ENCODE measurements at places on chromosomes 11 and 22.
A peak's percentile ranks its signal among the peaks of the same experiment; 100 is the strongest.

- no peak for DNase-seq
These were observed 10.6 kb downstream of the ACAT1 start for GRCh38 chr11:108131993-108132392.

DNA sequence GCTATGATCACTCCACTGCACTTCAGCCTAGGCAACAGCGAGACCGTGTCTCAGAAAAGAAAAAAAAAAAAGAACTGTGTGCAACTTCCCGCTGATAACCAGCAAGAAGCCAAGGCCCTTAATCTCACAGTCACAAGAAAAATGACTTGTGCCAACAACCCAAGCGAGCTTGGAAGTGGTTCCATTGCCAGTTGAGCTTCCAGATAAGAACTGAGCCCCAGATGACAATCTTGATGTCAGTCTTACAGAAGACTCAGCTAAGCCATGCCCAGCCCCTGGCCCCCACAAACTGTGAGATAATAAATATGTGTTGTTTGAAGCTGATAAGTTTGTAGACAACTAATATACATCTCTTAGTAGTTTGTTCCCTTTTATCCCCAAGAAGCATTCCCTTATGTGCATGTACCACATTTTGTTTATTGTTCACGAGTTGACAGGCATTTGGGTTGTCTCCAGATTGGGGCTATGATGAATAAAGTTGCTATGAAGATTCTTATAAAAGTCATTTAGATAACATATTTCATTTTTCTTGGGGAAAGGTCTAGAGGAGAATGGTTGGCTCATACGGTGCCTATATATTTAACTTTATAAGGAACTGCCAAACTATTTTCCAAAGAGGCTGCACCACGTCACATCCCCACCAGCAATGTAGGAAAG lies 85.9 kb downstream of the TIMP3 start:
- DNase-seq: no peak

DNA sequence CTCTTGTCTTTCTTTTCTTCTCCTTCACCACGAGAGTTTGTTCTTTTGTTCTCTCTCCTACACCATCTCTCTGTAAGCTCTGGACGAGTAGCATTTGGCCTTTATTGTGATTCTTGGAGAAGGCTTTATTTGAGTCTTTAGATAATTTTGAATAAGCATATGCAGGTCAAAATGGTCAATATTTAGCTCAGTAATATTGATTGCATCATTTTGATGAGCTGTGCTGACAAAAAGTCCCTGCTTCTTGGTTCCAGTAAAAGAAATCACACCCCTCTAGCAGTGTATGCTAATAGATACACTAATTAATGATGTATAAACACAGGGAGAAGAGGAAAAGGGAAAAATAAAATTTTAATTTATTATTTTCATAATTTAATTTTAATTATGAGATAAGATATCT lies 25.8 kb upstream of the MUC15 start:
- DNase-seq: no peak

DNA sequence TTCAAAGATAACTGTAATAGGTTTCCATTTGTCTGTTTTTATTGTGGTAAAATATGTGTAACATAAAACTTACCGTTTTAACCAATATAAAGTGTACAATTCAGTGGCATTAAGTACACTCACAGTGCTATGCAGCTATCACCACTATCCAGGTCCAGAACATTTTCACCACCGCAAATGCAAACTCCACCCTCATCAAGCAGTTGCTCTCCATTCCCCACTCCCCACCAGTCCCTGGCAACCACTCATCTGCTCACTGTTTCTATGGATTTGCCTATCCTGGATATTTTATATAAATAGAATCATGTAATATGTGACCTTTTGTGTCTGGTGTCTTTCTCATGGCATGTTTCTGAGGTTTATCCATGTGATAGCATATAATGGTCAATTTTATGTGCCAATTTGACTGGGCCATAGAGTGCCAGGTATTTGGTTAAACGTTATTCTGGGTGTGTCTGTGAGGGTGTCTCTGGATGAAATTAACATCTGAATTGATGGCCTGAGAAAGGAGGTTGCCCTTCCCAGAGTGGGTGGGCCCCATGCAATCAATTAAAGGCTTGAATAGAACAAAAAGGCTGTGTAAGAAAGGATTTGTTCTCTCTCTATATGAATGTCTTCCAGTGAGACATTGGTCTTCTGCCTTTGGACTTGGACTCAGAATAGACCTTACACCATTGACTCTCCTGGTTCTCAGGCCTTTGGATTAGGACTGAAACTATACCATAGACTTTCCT lies 17.2 kb upstream of the SMCO4 start:
- no peak for DNase-seq

DNA sequence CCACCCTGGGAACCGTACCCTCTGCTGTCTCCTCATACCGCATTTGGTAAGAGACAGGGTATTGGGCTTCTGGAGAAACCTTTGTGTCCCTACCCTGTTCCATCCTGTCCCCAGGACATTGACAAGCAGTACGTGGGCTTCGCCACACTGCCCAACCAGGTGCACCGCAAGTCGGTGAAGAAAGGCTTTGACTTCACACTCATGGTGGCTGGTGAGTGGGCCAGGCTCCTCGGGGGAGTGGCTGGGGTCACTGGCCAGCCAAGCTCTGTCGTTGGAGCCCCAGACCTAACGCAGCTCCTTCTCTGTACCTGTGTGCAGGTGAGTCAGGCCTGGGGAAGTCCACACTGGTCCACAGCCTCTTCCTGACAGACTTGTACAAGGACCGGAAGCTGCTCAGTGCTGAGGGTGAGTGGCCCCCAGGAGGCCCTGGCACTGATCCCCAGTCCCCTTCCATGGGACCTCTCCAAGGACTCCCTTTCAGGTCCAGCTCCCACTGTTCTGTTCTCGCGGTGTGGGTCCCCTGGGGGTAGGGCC lies 3.8 kb upstream of the GP1BB start:
- no peak for DNase-seq

DNA sequence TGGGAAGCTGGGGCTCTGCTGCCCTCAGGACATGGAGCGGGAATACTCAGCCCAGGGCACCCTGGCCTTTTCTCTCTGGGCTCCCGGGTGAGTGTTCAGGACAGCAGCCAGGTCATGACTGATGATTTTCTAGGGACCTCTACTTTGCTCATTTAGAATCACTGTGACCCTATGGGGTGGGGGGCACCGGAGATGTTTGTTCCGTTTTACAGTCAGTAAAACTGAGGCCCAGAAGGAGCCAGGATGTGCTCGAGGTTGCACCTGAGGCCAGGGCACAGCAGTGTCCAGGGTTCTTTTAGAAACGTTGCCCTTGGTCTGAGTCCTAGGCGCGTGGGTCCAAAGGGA lies 48.1 kb downstream of the SMIM38 start:
- DNase-seq: no peak

- peak; percentile 11 for DNase-seq
These were observed 43.7 kb downstream of the MICAL3 start for GRCh38 chr22:17980638-17981051.

- no peak for DNase-seq
These were observed 2.2 kb downstream of the RNF185 start for GRCh38 chr22:31162015-31162765.

GRCh38 chr22:21857481-21857914 lies 9.9 kb downstream of the MAPK1 start:
- DNase-seq: no peak

DNA sequence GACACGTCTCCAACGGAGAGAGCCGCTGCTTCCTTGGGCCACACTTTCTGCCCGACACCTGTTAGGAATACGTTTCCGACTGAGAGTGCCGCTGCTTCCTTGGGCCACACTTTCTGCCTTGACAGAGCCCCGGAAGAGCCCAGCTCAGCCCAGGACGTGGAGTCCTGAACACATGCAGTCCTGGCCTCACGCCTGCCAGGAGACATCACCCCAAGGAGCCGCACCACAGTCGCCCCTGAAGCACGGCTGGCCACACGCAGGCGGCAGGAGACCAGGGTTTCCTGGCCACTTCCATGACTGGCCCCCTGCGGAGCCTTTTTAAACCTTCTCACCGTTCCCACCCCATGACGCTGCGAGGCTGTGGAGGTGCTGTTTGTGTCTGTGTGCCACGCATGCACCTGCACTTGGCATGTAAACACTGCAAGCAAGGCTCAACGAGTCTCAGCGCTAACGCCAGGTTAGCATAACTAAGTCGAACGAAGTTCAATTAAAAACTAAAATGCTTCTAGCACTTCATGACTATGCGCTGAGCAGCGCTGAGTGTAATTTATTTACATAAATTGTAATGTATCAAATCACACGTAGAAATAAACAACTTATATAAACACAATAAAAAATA lies 8.8 kb downstream of the TOLLIP start:
- no peak for DNase-seq

DNA sequence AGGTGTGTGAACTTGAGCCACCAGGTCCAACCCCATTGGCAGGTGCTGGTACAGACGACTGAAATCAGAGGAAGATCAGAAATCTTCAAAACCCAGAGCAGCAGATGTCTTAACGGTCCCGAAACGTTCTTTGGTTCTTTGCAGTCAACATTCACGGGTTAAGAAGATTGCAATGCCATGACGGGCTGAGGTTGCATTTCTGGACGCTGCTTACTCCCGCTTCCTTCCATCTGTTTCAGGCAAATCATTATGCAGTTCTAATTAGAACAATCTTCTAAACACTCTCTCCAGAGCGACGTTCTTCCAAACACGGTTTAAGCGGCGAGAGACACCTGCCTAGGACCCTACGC lies 492 bp upstream of the LUZP2 start:
- no peak for DNase-seq

DNA sequence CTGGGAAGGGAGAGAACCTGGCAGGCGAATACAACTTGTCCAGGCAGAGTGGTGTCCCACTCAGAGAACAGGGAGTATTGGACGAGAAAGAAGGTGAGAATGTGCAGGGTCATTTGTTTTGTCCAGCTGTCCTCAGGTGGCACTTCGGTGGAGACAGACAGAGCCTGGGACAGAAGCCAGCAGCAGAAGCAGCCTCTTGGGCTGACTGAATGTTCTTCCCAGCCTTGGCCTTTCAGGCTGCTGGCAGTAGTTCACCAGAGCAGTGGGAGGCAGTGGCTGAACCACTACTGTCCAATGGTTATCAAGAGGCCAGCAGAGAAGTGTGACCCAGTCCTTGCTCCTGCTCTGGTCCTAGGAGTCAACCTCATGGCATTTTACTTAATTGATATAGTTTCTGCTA lies 331.1 kb upstream of the NARS2 start:
- no peak for DNase-seq

- DNase-seq: no peak
These were observed 85.2 kb upstream of the RTL6 start for GRCh38 chr22:44583061-44583760.

GRCh38 chr11:7138051-7138450 lies 49.3 kb downstream of the RBMXL2 start:
- no peak for DNase-seq

DNA sequence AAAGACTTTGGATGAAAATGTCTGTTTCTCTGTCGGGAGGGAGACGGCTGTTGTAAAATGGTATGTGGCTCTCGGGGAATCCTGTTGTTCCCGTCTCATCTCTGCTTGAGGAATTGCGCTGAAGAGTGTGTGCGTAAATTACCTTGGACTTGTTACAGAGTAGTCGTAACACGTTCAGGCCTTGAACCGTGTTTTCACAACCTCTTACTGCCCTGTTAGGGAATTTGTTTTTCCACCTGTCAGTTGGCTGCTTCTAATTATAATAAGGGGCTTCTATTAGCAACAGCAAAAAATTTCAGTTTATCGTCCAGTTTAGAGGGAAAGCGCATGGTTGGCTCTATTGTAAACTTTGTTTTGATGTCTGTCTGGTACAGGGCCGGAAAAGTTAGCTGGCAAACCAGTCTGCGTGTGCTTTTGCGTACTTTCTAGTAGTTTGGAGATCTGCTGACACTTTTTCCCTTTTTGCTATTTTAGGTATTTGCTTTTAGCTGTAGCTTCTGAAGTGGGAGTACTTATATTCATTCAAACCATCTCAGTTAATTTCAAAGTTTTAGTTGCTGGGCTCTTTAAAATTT lies 1.5 kb downstream of the HIPK3 start:
- peak; percentile 41 for DNase-seq

DNA sequence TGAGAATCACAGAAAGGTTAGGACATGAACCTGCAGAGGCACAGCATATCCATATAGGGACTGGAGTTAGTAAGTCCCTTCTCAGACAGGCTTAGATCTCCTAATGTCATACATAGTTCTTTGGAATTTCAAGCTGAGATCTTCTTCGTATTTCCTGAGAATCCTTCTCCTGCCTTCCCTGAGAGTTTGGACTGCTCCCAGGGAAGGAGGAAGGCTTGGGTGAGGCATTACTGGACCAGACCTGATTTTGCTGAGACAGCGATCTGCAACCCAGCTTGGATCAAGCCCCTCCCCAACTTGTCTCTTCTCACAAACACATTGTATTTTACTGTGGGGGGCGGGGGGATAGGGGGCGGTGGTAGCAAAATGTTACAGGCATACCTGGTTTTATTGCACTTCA lies 108.5 kb downstream of the TSPAN18 start:
- DNase-seq: no peak

DNA sequence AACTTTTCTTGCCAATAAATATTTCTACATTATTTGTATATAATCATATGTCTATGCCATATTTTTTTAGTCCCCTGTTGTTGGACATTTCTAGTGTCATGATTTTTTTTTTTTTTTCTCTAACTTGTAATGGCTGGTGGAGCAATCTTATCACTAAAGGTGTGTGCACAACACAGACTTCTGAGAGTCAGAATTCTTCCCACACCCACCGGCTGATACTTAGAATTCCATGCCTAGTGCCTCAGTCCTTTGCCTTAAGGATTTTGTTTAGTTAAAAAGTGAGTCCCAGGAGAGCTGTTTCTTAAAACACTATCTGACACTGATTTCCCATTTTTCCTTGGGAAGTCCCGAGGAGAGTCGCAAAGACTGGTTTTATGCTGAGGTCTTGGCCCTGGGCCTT lies 87.7 kb upstream of the BARX2 start:
- DNase-seq: no peak

DNA sequence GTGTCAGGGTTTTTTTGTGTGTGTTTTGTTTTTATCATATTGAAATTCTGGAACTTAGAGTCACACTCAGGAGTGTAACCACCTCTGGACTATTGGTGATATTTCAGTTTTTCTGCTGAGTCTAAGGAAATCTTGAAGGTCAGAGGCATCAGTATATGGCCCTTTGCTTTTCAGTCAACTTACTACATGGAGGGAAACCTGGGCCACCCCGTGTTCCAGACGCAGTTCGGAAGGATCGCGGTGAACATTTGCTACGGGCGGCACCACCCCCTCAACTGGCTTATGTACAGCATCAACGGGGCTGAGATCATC lies 19.9 kb downstream of the UPB1 start:
- DNase-seq: no peak

DNA sequence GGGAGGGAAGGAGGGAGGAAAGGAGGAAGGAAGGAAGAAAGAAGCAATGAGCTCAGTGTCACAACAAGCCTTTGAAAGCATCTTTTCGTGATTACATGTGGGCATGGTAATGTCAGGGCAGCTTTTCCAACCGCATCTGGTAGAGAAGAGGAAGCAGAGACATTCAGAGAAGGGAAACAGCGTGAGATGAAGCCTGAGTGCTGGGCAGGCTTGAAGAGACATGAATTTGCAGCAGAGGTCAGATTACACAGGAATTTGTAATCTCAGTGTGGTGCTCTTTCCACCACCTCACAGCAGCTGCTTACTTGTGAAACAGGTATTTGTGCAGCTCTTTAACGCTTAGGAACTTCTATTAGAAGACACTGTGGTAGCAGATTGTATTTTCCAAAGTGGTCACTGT lies 289.5 kb upstream of the C11orf87 start:
- no peak for DNase-seq

Measured in DMS 273 treated with DMSO at 0.1 percent for 48 hours (cell line).